ENCODE measurements at places on chromosomes 13 and 19.

- DNase-seq, result peak; percentile 31
Measured at GRCh38 chr19:49712397-49712859, 21.5 kb downstream of the CPT1C start.

- DNase-seq, result no peak
Measured at GRCh38 chr19:46040952-46041500, at the start of gene IGFL4. TSS of gene IGFL4 (minus strand) at chr19:46041002. CDS start at chr19:46040962, 40 bp downstream.

- no peak for DNase-seq
Measured at GRCh38 chr19:13425151-13425550, 81.1 kb downstream of the CACNA1A start.

DNA sequence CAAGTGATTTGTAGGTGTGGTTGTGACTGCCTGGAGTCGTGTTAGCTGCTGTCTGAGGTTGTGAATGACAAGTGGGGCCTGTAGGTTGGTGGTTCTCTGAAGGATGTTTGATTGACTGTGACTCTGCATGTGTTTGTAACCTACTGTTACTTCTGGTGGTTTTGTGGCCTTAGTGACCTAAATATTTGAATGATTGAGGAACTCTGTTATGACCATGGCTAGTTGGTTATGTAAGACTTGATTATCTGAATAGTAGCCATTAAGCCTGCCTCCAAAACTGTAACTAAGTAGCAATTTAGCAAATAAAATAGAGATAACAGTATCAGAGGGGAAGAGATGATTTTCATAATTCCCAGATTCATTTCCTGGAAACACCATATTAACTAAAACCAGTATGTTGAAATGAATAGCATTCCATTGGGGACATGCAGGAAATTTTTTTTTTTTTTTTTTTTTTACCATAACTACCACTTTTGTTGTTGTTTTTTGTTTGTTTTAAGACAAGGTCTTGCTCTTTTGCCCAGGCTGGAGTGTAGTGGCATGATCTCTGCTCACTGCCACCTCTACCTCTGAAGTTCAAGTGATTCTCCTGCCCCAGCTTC, 865 bp downstream of the ZNF382 start:
- no peak for DNase-seq

DNA sequence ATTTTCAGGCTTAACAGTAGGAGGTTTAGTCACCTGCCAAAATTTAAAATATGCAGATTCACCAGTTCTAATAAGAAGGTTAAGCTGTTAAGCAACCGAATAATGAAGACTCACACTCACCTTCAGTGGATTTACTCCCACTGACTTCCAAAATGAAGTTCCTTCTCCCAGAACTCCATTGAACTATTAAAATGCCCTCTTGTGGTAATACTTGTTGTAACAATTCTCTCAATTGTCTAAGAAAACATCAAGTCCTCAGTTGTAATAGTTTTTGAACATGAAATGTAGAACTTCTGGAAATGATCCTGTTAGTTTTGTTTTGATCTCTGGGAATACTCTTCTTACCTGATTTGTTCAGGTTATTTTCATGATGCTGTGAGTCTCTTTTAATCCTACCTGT, 522.0 kb upstream of the ATXN8OS start:
- DNase-seq, result no peak

DNA sequence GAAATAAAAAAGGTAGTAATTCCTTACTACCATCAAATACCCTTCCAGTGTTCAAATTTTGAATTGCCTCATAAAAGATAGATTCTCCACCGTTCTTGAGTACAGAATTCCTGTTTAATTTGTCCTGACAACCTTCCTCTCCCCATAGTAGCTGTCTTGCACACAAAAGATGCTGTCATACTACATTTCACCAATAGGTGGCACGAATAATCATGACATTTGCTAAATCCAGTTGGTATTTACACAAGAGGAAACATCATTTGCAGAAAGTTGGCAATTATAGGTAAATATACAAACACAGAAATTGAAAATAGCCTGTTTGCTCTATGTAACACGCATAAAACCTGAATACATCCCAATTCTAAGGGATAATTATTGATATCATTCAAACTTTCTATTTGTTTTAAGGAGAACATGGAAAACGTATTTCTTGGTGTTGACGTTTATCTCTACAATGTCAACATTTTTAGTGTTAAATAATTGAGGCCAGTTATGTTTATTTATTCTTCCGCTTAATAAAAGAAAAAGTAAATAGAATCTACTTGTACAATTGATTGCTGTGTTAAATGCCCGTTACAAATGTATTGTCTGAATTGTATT, 58.3 kb upstream of the CLDN10 start:
- DNase-seq, result peak; percentile 29

- no peak for DNase-seq
Measured at GRCh38 chr13:40024204-40024966, 368.9 kb downstream of the COG6 start.

DNA sequence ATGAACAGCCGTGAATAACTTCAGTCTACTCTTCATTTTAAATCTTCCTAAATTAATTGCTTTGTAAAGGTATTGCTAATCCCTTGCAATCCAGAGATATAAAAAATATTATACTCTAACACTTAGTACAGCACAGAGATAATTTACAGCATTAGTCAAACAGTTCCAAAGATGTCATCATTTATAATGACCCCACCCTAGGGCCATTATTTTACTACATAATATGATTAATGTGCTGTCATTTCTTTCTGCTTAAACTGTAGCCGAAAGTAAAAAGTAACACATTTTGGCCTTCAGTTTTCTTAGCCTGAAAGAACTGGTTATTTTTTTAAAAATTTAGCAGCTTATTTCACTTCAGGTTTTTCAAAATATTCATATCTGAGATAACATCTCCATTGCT, 256.3 kb upstream of the RFC3 start:
- DNase-seq, result no peak

- DNase-seq, result no peak
Measured at GRCh38 chr13:26247011-26247410, 6.9 kb upstream of the CDK8 start.

DNA sequence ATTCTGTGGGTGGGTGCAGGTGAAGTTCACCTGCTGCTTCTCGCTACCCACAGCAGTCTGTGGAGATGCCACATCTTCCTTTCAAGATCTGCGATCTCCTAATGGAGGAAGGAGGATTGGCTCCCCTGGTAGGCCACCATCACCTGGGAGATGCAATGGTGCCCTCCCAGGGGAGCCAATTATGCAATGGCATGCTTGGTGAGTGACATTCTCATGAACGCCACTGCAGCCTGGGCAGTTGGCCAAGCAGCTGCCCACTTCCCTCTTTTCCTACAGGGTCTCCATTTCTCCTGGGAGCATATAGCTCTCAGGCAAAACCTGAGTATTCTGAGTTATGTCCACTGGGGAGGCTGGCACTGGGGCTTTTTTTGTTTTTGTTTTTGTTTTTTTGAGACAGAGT, 83.5 kb upstream of the KCTD15 start:
- no peak for DNase-seq

DNA sequence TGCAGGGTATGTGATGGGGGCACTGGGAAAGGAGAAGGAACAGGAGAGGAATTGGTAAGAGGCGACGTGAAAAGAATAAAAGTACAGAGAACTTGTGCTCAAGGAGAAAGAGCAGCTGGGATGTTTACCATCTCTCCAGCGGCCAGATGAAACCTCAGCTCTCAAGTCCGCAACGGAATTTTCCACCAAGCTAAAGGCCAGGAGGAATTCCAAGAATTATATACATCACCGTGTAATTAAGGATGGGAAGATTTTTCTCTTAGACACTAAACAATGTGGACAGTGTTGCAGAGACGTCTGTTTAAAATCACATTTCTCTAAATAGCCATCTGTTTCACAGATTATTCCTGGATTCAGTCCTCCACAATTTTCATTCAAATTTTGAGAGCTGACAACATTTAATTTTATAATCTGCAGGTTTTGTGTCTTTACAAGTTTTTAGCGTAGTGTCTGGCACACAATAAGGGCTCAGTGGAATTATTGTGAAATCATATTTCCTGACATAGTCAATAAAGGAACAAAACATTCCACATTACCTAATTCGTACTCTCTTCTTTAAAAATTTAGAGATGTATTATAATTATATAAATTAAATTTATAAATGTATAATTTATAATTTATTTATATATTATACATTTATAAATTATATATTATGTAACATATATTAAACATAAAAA, 23.0 kb upstream of the USP29 start:
- no peak for DNase-seq

GRCh38 chr19:38697641-38698071, 46.6 kb downstream of the CAPN12 start:
- no peak for DNase-seq

DNA sequence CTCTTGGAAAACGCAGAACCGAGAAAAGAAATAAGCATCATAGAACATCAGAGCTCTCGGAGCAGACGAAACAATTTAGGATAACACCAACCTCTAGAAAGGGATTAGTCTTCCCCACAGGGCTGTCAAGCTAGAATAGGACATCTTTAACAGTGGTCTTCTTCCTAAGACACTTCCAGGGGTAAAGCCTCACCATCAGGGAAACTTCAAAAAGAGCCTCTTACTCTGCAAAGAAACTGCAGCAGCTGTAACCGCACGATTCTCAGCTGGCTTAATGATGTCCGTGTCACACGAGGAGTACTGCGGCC, 642 bp downstream of the ZNF571 start:
- DNase-seq, result peak; percentile 33

- peak; percentile 73 for DNase-seq
Measured at GRCh38 chr19:1825909-1826556, 14.0 kb upstream of the ATP8B3 start.

DNA sequence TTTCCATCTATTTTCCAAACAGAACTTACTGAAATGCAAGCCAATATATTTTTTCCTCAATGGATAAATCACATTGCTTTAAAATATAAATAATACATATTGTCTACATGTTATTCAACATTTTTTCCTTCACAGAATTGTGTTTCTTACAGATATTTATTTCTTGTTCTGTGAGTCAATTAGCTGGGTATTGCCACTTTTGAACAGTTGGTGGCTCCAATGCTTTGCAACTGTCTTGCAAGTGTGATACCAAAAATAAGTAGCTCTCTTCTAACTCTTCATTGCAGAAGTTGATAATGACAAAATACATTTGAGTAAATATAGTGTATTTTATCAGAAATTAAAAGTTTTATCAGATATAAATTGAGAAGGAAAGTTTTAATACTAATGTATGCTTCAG, 17.1 kb upstream of the GPC5 start:
- DNase-seq, result peak; percentile 65

DNA sequence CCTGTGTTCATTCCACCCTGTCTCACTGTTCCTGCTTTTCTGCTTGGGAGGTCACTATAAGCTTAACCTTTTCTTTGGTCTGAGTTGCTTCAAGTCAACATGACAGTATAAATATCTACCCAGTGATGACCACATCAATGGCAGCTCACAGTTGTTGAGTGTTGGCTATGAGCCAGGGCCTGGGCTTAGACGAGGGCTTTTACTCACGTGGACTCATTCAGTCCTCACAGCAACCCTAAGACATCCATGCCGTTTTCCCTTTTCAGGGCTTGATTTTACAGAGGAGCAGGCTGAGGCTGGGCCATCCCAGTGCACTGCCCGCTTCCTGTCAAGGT, 10.2 kb upstream of the CCDC97 start:
- DNase-seq, result no peak

DNA sequence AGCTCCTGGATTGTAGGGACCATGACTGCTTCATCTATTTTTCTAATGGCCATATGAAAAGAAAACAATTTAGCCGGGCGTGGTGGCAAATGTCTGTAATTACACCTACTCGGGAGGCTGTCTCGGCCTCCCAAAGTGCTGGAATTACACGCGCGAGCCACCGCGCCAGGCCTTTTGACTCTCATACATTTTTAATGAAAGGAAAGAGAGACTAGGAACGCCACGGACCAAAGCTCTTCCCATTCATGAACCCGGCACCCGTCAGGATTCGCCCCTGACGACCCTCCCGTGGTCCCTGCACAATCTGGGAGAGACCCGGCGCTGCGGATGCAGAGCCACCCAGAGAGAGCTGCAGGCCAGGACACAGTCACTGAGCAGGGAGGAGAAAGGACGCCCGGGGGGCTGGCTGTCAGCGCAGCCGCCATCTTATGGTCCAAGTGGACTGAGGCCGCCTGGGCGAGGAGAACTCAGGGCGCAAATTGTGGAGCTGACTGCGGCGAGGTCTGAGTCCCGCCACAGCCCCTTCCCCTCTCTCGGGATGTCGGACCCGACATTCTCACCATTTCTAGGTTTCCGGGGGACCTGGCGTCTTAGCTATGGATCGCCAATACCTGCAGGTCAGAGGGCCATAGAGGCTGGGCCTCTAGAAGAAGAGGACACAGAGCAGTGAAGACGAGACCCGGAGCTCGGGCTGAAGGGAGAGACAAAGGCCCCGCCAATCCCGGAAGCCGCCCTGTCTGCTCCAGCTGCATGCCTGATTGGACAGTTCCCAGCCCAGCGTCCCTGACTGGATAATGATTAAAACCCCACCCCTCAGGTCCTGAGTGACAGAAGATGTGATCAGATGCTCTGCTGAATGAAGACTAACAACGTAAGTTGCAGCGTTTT, at the start of gene ZNF681:
Gene ZNF681 (minus strand): TSS at position 705 of the 888 bp plus-strand sequence. CDS start 142 bp downstream, at position 563.
- peak; percentile 89 for DNase-seq

DNA sequence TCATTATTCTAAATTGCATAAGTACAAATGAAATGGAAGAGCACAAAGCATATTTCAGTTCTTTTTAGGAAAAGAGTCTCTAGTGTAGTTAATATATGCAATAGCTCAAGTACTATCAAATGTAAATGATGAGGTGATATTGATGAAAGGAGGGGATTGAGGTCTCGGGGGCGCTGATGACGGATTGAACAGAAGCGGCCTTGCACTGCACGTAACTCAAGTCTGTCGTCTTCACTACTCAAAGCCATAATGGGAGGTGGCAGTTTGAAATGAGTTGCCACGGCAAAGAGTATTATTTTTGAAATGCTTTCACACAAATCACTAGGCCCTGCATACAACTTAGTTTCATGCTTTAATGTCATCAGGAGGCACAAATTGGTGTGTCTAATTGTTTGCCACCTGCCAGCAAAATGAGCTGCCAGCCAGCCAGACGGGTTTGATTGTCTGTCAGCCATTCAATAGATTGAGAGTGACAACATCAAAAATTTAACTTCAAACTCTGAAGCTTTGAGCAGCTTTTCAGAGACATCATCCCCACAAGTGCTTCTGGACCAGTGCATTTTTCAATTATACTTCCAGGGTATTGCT, 256.6 kb downstream of the NBEA start:
- no peak for DNase-seq

- no peak for DNase-seq
Measured at GRCh38 chr19:16435238-16435917, 36.4 kb downstream of the EPS15L1 start.

DNA sequence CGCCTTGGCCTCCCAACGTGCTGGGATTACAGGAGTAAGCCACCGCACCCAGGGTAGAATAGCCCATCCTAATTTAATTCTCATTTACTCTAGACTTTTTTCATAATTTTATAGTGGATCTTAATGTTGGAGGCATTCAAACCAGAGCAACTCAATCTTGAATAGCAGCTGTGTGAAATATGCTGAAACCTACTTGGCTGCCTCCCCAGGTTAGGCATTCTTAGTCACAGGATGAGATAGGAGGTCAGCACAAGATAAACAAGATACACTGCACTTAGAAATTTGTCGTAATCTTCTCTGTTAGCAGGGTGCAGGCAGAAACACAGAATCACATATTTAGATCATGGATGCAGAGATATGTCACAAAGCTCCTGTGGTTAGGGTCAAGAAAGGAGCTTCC, 2.7 kb upstream of the ZNF43 start:
- no peak for DNase-seq

- DNase-seq, result peak; percentile 89
Measured at GRCh38 chr19:55809381-55810058, 22.3 kb downstream of the NLRP11 start.

Measured in OCI-LY7 (cell line).